ENCODE measurements at places on chromosomes 16 and 17.
A peak's percentile ranks its signal among the peaks of the same experiment; 100 is the strongest.

DNA sequence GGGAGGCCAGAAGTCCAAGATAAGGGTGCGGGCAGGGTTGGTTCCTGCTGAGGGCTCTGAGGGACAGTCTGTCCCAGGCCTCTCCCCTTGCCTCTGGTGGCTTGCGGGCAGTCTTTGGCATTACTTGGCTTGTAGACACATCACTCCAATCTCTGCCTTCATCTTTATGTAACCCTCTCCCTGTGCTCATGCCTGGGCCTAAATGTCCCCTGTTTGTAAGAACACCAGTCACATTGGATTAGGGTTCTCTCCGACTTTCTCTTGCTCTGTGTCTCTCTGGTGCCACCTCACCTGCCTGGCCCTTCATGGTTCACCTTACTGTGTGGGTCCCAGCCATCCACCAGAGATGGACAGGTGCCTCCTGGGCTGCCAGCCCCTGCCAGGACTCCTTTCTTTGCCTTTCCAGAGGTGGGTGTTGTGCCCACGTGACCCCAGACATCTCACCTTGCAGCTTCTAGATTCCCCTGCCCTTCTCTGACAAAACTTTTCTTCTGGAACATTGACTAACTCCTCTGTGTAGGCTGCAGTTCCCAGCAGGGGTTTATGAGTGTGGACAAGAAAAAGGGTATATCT lies 205.8 kb downstream of the MSI2 start:
- DNase-seq: no peak

DNA sequence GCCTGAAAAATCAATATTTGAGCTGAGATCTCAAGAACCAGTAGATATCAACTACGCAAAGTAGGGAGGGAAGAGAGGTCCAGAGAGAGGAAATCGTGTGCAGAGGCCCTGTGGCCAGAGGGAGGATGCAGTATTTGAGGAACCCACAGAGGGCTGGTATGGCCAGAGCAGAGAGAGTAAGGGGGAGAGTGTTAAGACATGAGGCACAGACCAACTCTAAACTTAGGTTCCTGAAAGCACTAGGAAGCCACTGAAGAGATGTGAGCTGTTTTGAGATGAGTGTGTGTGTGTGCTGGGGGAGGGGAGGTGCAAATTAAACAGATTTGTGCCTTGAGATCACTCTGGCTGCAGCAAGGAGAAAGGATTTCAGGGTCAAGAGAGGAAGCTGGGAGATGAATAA lies 10.9 kb downstream of the SLC13A2 start:
- DNase-seq: peak; percentile 74

DNA sequence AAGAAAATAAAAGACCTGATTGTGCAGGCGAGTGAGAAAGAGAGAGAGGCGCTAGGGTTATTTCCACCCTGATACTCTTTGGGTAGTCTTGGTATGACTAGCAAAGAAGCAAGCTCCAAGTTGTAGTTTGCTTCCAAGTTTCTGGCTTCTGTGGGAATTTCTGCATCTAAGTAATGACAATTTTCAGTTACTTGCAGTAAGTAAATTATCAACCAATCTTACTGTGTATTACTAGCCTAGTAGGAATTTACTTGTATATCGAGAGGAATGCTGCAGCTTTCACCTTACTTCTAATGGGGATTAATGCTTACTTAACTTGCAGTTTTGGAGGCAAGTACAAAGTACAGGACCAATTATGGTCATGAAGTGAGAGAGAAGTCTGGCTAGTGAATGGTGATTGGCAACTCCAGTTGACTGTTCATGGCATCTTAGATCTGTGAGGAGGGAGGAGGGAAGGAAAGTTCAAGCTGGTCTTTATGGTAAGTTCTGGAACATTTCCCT lies 31.9 kb downstream of the TENT4B start:
- no peak for DNase-seq

- DNase-seq: no peak
Observed at GRCh38 chr17:78498848-78499247, 78.3 kb downstream of the DNAH17 start.

DNA sequence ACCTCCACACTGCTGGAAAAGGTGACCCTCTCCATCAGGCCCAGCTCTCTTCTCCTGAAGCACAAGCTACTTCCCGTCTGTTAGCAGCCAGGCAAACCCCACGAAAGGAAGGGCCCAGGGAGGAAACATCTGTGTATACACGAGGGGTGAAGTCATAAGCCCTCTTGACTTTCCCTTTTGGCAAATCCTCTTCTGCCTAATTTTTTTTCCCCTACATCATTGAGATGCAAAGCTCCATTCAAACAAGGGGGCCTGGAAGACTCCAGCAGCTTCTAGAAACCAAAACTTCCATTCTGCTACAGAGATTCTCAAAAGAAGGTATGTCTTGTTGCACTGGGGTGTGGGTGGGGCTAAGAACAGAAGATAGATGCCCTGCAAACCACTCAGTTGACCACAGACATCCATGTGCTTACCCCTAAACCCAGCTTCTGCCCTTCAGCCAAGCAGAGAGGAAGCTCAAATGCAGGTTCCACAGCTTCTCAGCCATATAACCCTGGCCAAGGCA lies 145.6 kb upstream of the RCVRN start:
- DNase-seq: no peak

DNA sequence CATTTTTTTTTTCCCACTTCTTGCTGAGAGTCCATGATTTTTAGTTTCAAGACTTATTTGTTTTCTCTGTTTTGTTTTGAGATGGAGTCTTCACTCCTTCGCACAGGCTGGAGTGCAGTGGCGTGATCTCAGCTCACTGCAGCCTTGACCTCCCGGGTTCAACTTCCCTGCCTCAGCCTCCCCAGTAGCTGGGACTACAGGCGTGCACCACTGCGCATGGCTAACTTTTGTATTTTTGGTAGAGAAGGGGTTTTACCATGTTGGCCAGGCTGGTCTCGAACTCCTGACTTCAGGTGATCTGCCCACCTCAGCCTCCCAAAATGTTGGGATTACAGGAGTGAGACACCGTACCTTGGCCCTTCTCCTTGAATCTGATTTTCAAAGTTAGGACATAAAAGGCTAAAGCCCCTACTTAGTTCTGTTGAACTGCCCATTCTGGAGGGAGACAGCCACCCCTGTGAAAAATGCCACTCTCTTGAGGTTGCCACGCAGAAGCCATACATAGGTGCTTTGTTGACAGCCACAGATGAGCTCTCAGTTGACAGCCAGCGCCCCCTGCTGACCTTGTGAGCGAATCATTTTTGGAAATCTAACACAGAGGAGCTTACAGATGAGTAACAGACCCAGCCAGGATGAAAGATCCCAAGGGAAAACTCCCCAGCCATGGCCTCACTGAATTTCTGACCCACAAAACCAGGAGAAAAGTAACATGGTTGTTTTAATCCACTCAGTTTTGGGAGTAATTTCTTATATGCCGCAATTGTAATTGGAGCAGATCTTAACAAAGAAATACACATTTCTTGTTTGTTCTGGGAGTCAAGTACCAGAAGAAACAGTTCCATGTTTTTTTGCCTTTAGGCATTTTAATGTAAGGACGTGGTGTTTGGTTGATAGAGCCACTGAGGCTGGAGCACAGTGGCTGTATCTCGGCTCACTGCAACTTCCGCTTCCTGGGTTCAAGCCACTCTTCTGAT lies 38.8 kb downstream of the PKD1L3 start:
- DNase-seq: peak; percentile 84

DNA sequence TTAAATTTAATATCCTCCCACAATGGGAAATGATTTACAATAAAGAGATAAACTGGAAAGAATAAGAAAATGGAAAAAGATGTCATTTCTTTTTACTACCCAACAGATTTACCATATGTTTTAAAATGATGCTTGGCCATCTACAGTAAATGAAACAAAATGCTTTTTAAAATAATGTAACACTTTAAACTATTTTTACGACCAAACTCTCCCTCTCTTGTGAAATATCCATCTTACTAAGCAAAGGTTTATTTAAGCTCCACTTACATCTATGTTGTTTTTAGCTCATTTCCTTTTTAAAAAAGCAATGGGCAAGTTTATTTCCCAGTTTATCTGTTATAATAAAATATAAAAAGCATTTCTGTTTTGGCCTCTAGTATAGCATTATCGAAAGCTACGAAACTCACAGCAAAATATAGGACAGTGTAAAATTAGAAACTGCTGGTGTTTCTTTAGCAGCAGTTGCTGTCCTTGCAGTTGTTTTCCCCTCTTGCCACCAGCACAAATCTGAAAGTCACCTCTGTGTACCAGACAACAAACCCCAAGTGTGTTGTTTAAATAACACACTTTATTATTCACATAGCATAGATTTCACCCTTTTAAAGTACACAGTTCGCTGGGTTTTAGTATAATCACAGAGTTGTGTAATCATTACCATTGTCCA lies 195.1 kb downstream of the CDRT15L2 start:
- DNase-seq: no peak

- DNase-seq: no peak
Observed at GRCh38 chr16:72302332-72302731, 130.4 kb upstream of the PMFBP1 start.

DNA sequence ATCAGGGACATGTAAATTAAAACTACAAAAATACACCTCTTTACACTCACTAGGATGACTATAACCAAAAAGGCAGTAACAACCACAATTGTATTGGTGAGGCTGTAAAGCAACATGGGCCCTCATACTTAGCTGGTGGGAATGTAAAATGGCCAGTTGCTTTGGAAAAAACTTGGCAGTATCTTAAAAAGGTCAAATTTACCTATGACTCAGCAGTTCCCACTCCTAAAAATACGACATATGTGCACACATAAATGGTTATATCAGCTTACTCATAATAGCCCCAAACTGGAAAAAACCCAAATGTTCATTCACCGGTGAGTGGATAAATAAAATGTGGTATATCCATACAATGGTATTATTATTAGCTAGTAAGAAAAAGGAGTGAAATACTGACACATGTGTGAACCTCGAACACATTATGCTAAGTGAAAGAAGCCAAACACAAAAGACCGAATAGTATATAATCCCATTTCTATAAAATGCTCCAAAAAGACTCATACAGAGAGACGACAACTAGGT lies 391.4 kb downstream of the NPIPA8 start:
- DNase-seq: no peak

GRCh38 chr16:27237219-27238015 lies 31.2 kb downstream of the NSMCE1 start:
- peak; percentile 87 for DNase-seq

DNA sequence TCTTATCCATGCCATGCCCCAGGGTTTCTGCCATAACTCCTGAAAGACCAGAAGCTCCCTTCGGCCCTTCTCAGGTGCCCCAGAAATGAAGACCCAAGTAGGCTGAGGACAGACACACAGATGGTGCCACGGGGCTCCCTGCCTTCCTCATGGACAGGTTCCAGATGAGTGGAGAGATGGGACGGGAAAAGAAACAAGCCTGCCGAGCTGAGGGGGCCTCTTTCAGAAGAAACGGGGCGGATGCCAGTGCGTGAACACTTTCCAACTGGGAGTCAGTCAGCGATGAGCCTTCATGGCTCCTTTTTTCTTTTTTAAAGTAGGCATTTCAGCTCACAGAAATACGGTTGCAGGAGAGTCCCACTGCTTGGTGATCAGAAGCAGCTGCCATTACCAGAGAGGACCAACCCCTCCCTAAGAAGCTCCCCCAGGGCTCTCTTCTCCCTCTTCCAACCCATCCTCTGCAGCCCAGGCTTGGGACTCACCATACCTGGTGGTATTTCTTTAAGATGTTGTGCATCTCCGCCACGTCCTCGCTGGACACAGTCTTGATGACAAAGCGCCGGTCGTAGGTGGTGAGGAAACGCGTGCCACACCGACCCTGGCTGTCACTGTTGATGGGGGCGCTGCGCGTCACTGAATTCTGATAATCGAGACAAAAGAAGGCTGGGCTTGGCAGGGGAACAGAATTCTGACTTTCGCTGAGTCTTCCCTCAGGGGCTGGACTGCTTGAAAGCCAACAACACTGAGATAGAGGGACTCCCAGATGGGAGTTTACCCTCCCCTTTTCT lies 19.2 kb downstream of the PIP4K2B start:
- DNase-seq: no peak

- no peak for DNase-seq
Observed at GRCh38 chr16:81483970-81484595, 39.5 kb downstream of the CMIP start.

DNA sequence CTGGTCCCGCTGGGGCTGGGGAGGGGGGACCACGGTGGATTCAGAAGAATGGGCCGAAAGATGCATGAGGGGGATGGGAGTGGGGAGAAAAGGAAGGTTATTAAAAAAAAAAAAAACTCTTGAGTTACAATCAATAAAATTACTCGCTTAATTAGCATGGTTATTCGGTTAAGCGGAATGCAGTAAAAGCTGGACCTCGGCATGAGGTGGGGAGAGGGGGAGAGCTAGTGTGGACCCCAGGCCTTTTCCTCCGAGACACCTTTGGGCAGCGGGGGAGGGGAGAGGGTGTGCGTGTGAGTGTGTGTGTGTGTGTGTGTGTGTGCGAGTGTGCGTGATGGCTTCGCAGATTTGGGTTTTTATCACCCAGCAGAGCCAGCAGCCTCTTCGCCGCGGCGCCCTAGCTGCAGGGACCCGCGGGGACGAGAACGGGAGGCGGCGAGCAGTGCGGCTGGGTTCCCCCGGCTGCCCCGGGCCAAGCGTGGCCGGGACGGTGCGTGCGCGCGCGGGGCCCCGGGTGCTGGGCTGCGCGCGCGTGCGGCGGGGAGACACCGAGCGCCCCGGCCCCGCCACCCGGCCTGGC lies 3.7 kb downstream of the BAHCC1 start:
- no peak for DNase-seq

DNA sequence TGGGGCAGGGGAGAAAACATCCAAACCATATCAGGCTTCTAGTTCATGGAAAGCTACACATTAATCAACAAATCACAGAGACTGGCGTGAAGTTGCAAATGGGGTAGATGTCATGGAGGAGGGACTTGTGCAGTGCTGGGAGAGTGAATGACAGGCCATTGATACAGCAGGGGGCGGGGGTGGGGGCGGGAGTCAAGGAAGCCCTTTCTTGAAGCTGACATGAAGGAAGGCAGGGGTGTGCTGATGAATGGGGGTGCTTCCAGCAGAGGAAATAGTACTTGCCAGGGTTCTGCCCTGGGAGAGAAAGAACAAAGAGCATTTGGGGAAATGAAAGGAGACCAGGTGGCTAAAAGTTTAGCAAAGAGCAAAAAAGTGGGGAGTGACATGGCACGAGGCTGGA lies 269.9 kb downstream of the SHISA9 start:
- DNase-seq: no peak

DNA sequence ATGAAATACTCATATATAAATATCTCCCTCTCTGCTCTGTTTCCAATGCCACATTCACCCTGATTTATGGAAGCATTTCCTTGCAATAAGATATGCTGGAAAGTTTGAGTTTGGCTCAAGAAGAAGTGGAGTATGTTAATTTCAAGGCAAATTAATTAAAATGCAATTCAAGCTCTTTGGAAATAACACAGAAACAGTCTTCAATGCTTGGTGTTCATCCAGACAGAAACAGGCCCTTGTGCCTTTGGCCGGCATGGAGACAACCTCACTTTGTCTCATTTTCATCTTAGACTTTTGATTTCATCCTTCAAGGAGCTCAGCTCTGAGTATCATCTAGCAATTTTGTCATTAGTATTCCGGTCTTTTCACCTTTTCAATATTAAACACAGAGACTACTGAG lies 210.0 kb downstream of the C16orf95 start:
- no peak for DNase-seq

- DNase-seq: no peak
Observed at GRCh38 chr16:23416816-23417215, 36.2 kb downstream of the COG7 start.
